Fibroblast of the aortic adventitia (primary cell): ENCODE measurements at places on chromosomes 2 and 18. TPM values are rescaled to one million over a fixed set of nuclear protein-coding genes. Genes with fewer than 3 reads are reported as not detected.

Gene SERPINB11
- not detected in 2 replicates for total RNA-seq

DNA sequence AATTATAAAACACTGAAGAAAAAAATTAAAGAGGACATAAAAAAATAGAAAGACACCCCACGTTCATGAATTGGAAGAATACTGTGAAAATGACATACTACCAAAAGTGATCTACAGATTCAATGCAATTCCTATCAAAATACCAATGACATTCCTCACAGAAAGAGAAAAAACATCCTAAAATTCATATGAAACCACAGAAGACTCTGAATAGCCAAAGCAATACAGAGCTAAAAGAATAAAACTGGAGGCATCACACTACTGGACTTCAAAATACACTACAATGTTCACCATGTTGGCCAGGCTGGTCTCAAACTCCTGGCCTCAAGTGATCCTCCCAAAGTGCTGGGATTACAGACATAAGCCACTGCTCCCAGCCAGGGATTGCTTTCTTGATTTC, 56.3 kb downstream of the TLK1 start:
- DNase-seq: no peak

DNA sequence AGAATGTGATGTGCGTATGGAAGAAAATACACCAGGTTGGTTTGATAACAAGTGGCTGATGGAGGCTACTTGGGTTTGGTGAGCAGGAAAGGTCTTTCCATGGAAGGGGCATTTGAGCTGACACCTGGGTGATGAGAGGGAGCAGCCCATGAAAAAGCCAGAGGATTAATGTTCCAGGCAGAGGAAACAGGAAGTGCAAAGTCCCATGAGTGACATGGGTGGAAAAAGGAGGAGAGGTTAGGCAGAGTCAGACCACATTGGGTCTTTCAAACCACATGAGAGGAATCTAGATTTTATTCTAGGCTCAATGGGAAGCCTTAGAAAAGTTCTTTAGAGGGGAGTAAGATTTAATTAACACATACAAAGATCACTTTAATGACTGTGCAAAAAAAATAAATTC, 195.7 kb downstream of the LRATD1 start:
- no peak for DNase-seq

DNA sequence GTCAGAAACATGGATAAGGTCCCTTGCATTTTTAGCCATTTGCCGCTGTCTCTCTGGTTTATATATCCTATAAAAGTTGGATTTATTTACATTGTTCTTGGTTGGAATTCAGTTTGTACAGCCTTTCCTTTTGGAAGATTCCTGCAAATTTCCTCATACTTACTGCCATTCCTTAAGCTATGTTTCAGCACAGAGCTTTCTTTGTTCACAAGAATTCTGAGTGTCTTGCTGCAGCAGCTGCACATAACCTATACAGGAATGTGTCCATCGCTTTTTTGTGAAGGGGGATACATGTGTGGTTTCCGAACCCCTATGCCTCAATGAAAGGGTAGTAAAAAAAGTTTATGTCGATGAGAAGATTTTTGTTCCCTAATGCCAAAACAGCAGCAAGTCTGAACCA, 48.3 kb upstream of the CCDC68 start:
- no peak for DNase-seq

DNA sequence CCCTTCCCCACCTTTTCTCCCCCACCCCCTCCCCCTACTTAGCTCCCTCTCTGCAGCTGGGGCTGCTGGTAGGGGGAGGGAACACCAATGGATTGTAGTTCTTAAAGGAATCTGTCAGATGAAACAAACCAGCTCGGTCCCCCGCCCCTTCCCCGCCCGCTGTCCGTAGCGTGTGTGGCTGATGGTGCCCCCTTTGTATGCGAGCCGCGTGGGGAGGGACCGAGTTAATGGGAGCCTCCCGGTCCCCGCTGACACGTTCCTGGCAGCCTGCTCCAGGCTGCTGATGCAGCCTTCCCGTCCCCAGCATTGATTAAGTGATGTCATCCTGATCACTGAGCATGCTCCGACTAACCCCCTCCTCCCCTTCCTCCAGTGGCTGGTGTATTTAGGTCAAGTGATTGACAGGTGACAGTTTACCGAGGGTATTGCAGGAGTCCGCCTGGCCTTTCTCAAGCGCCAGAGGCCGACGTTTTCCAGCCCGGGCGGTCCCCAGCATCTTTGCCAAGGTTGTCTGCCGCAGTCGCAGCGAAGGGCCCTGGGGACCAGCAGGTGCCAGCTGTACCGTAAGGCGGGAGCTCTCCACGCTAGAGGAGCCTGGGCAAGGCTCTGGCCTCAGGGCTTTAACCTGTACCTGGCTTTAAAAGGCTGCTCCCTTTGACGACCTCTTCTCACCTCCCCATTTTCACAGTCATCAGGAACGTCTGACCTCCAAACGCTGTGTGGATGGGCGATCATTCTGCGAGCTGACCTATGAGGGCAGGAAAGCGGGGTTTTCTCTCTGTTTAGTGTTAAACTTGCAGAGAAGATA, 1.8 kb downstream of the KIF5C start:
- DNase-seq: no peak

DNA sequence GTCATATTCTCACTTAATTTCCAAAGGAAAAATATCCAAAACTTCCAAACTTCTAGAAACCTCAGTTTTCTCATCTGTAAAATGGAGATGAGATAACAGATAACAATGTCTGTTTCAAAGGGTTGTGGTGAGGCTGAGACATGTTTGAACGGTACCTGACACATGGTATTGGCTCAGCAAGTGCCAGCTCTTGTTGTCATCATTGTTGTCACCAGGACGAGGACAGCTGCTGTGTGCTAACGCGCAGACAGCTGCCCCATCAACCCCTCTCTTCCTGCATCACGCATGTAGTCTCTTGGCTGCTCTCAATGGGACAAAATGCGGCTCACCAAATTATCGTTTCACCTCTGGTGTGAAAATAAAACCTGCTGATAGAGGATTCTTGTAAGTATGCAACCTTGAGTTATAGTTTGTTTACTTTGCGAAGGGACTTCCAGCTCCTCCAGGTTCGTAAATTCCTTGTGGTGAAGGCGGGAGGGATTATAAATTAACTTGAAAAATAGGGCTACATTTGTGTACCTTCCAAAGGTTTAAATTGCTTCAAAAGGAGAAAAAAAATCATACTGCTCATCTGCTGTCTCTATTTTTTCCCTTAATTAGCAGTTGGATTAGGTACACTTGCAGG, 605.4 kb downstream of the BCL11A start:
- no peak for DNase-seq

Gene SULT1C2
- total RNA-seq: 0.27 and 2.6 TPM in 2 replicates

Gene GPR35
- total RNA-seq: 0.09 and 0.25 TPM in 2 replicates

- peak; percentile 42 for DNase-seq
Observed at GRCh38 chr2:102110171-102110570, 32.4 kb upstream of the IL1R1 start.

Gene LHCGR
- total RNA-seq: 0.25 TPM in 1 of 2 replicates, not detected in the other

Gene CABYR
- total RNA-seq: 4.6 and 7.3 TPM in 2 replicates

DNA sequence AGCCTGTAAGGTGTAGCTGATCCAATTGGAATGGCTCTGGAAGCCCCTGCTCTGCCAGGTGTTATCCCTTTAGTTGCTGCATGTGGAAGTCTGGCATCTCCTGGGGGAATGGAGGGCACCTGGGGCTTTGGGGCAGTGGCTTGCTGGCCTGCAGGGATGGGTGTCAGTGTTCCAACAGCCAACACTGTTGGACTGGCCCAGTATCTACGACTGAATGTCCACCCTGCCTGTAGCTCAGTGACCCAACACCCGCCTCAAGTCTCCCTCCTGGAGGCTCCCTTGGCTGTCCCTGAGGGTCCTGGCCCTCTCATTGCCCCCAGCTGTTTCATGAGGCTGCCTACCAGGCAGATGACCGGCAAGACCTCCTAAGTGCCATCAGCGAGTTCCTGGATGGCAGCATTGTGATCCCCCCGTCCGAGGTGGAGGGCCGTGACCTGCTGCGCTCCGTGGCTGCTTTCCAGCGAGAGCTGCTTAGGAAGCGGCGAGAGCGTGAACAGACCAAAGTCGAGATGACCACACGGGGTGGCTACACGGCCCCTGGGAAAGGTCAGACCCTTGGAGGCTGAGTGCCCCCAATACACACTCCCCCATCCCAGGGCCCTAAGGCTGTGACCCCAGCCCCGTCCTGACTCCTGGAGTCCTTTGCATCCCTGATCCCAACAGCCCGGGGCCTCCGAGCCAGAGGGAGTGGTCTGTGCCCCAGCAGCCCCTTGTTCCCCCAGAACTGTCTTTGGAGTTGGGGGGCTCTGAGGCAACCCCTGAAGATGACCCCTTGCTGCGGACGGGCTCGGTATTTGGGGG, 7.7 kb downstream of the SLC4A3 start:
- no peak for DNase-seq

DNA sequence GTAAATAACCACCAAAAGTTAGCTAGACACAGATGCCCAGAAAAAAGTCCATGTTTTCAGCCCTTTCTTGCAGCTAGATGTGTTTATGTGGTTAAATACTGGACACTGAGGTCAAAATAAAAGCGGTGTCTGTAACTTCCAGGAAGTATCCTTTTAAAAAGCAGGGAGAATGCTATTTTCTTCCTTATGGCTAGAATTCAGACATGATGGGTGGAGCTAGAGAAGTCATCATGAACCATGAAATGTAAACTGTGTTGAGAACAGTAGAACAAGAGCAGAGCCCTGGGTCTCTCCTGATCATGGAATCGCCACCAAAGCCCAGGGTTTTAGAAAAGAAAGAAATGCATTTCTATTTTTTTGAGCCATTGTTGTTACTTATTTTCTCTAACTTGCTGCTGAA, 41.3 kb upstream of the GALNT3 start:
- no peak for DNase-seq

Gene NAB1
- 34.4 and 52.6 TPM in 2 replicates for total RNA-seq

Gene FECH
- total RNA-seq: 13.8 and 29.9 TPM in 2 replicates

- DNase-seq: no peak
Observed at GRCh38 chr2:100036793-100037192, 105.6 kb downstream of the AFF3 start.

Gene CNTNAP5
- under 0.01 TPM in 1 of 2 replicates, not detected in the other for total RNA-seq

GRCh38 chr18:56995579-56996188, 151.2 kb upstream of the BOD1L2 start:
- DNase-seq: no peak

Gene DSC1
- 0.25 TPM in 1 of 2 replicates, not detected in the other for total RNA-seq

- DNase-seq: no peak
Observed at GRCh38 chr18:46464926-46465655, 191.9 kb downstream of the LOXHD1 start.

Gene HES6
- 1.6 and 6.6 TPM in 2 replicates for total RNA-seq

Gene SLC9A4
- not detected in 2 replicates for total RNA-seq

DNA sequence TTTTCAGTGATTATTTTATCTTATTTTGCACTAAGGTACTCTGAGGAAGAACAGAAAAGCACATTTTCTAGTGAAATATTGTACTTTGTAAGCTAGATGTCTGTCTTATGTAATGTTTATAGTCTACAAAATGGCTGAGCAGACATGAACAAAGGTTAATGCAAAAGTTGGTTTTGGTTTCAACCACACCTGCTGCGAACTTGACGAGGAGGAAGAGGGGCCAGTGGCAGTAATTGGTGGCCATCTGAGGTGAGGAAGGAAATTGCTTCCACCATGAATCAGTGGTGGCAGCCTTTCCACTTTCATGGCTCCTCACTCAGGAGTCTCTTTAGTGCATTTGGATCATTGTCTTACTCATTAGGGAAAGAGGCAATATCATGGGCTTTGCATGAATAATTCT, 894.2 kb downstream of the CNTNAP5 start:
- DNase-seq: no peak

Gene FOXD4L1
- total RNA-seq: 0.09 and 0.16 TPM in 2 replicates
